ENCODE measurements at places on chromosomes 13 and 19.
A peak's percentile ranks its signal among the peaks of the same experiment; 100 is the strongest.

DNA sequence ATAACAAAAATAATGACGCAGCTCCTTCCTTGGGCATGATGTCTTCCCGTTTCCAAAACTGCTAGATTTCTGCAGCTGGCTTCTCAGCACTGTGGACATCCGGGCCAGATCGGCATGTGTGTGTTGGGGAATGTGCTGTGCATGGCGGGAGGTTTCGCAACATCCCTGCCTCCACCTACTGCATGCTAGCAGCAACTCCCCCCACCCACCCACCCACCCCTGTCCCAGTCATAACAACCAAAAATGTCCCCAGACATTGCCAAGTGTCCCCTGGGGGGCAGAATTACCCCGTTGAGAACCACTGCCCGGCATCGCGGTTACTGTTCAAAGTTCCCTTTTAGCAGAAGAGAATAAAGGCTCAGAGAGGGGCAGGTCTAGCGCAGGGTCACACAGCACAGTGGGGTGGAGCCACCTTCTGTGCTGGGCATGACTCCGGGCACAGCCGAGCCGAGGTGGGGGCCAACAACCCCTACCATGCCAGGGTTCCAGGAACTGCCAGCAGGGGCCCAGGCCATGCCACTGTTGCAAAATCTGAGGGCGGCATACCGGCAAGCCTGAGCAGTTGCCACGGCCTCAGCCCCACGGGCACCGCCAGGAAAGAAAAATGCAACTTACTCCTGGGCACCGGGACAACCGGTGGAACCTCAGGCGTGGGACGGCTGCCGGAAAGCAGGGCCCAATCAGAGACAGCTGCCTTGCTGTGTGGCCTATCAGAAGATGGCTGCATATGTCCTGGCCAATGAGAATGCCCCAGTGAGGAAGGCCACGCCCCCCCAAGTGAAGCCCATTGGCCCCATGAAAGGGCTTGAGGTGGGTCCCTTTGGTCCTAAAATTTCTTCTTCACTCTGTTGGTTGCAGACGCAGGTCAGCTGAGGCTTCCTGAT lies 22.5 kb upstream of the NFIC start:
- peak; percentile 77 for DNase-seq

- DNase-seq = no peak
These were observed 87.8 kb upstream of the C1QTNF9B start for GRCh38 chr13:23985060-23985459.

- DNase-seq = no peak
These were observed 42.5 kb downstream of the DPY19L3 start for GRCh38 chr19:32448026-32448425.

- no peak for DNase-seq
These were observed 239.9 kb downstream of the SPRY2 start for GRCh38 chr13:80101040-80101439.

- peak; percentile 19 for DNase-seq
These were observed 10.6 kb upstream of the ZNF460 start for GRCh38 chr19:57269515-57270250.

GRCh38 chr19:9309974-9310446 lies 372 bp upstream of the ZNF699 start:
- peak; percentile 96 for DNase-seq

GRCh38 chr19:27922970-27923369 lies 1290.0 kb downstream of the UQCRFS1 start:
- no peak for DNase-seq

DNA sequence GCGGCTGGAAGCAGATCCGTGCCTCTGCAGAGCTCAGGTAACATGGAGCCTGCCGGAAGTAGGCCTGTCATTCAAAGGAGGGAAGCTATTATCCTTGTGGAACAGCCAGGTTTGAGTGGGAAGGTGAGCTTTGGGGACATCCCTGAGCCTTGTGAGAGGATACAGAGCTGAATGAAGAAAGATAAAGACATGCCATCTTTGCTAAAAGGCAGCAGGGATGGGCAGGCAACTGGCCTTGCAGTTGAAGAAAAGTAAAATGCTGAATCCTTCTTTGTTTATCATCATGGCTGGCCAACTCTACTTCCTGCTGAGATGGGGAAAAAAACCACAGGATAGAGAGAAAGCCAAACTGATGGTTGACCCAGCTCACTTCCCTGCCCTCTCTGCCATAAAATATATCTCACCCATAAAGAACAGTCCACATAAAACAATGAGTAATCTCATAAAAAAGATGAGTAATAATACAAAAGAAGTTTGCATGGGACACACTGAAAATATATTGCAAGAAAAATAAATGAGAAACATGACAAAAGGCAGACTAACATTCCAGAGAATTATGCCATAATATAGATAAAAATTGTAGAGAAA lies 226.3 kb downstream of the DLEU7 start:
- DNase-seq = no peak

- no peak for DNase-seq
These were observed 12.7 kb upstream of the SLC44A2 start for GRCh38 chr19:10612499-10613119.

GRCh38 chr19:47176071-47176626 lies 45.5 kb downstream of the SAE1 start:
- no peak for DNase-seq

GRCh38 chr13:74166261-74167004 lies 32.2 kb upstream of the KLF12 start:
- no peak for DNase-seq

GRCh38 chr19:13012690-13013608 lies 17.7 kb downstream of the NFIX start:
- no peak for DNase-seq

DNA sequence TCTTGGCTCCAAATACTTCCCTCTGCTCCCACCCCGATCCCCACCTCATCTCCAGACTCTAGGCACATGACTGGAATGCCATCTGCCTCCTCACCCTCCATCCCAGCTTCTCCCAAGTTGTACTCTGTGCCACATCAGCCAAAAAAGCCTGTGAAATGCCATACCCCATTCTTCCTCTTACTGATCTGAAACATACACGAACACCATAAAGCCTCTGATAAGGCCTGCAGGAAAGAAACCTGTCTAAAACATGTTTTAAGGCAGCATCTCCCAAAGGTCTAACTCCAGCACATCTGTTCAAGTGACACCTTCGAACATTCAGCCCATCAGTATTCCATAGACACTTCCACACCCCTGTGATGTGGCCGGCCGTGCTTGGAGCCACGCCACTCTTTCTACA lies 5.6 kb downstream of the GRIK5 start:
- DNase-seq = no peak

DNA sequence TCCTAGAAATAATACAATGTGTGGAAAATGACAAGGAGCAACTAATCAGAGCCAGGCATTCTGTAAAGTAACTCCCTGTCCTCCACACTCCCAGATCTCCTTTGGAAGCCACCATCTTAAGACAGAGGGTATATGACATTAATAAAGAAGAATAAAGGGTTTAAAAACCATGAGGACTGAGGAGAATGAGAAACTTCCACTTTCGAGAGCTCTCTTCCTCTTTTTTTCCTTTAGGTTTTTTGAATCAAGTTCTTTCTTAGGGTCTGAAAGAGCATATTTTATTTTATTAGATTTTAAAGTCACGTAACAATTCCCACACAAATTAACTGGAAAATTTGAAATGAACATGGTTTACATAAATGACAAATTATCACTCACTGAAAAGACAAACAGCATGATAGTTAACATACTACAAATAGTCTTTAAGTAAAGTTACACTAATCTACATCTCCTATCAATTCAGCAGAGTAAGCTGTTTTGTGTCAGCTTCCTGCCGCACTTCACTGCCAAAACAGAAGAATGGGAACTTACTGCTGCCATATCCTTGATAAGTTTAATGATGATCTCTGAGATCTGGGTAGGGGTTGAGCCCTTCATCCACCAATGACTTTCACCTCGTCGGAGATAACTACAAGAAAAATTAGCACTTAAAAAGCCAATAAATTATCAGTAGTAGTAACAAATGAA lies 38.6 kb upstream of the FBXL3 start:
- no peak for DNase-seq

Measured in T1000 (cell line).